SHP77 treated with DMSO at 0.1 percent for 48 hours (cell line): ENCODE measurements at places on chromosomes 6 and 20.
A peak's percentile ranks its signal among the peaks of the same experiment; 100 is the strongest.

GRCh38 chr6:148979014-148979901 lies 232.4 kb downstream of the UST start:
- DNase-seq, result no peak

DNA sequence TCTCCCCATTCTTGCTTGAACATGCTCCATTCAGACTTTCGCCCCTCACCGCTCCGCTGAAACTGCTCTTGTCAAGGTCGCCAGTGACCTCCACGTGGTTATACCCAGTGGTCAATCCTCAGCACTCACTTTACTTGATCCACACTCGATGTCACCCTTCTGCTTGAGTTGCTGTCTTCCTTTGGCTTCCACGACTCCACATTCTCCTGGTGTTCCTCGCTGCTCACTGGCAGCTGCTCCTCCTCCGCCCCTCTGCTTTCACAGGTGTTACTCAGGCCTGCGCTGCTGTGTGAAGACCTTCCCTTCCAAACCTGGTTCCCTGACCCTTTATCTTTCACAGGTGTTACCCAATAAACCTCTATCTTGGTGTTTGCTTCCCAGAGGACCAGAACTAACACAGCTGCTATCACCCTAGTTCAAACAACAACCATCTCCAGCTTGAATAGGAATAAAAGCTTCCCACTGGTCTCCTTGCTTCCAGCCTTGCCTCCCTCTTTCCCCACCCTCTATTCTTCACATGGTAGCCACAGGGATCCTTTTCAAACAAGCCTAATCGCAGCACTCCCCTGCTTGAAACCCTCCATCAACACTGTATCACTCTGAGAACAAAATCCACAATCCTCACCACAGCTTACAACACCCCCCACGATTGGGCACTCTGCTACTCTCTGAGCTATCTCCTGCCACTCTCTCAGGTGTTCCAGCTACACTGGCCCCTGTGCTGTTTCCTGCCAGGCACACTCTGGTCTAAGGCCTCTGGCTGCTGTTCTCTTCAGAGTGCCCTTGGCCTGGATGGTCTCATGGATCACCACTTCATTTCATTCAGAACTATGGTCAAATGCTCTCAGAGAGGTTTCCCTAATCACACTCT lies 10.7 kb downstream of the PPIL1 start:
- no peak for DNase-seq

DNA sequence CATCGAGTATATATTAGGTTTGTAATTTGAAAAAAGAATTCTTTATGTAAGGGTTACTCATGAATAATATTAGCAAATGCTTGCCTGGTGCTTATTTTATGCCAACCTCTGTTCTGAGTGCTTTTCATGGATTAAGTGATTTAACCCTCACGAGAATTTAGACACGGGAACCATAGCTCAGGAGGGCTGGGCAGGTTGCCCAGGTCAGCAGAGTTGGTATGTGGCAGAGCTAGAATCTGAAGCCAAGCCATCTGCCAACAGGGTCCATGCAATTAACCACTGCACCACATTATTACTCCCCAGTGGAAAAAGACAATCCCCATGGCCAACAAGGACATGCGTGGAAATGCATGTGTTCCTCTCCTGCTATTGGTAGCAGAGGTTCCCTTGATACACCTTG lies 345.6 kb downstream of the CDC5L start:
- no peak for DNase-seq

GRCh38 chr6:138205437-138206094 lies 12.7 kb downstream of the PBOV1 start:
- no peak for DNase-seq

GRCh38 chr6:41917528-41917927 lies 3.4 kb downstream of the MED20 start:
- DNase-seq, result no peak

DNA sequence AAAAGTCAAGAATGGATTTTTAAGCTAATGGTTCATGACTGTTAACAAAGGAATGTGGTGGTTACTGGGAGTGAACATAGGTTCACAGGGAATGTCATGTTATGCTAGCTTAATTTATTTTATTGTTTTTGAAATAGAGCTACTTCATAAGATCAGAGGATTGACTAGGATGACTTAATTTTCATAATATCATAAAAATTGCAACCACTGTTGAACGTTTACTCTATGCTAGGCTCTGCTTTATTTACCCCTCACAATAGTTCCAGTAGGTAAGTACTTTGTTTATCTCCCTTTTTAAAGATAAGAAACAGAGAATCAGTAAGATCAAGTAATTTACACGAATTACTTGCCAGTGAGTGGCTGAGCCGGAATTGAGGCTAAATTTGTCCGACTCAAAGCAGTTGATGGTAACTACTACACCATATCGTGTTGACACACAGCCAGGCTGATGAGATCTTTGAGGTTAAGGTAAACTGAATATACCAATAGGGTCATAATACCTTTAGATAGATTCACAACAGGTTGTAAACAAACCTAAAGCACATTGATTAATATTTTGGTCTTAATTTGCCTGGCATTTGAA lies 194.6 kb upstream of the CITED2 start:
- DNase-seq, result no peak

- peak; percentile 85 for DNase-seq
These were observed 206.5 kb downstream of the TPBG start for GRCh38 chr6:82570083-82570482.

GRCh38 chr6:82040405-82041221 lies 206.9 kb downstream of the IBTK start:
- no peak for DNase-seq

DNA sequence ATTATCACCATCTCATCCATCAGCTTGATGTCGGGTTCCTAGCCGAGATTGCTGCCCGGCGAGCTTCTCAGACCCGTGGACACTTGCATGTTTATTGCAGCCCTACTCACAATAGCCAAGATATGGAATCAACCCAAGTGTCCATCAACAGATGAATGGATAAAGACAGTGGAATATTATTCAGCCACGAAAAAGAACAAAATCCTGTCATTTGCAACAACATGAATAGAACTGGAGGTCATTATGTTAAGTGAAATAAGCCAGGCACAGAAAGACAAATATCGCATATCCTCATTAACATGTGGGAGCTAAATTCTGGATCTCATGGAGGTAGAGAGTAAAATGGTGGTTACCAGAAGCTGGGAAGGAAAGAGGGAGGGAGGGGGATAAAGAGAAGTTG lies 49.1 kb upstream of the SLC2A12 start:
- DNase-seq, result no peak

- DNase-seq, result no peak
These were observed 74.4 kb downstream of the MKKS start for GRCh38 chr20:10359621-10360040.

GRCh38 chr6:53311586-53311935 lies 37.2 kb downstream of the ELOVL5 start:
- no peak for DNase-seq

DNA sequence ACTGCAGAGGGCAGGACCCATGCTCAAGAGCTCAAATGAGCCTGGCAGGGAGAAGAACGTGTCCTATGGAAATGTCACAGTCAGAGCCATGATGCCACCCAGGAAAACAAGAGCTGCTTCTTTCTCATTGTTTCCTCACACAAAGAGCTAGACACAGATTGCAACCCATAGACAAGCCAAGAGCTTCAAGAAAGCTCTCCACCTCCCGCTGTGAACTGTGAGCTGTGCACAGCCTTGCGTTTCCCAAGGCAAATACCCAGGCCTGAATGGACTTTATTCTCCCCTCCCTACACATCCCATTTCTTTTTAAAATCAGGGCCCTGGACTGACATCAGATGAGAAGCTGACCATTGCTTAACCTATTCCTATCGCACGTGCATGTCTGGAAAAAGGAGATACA lies 388.8 kb downstream of the RNGTT start:
- no peak for DNase-seq

GRCh38 chr20:3123542-3123941 lies 36.1 kb downstream of the FASTKD5 start:
- DNase-seq, result no peak

DNA sequence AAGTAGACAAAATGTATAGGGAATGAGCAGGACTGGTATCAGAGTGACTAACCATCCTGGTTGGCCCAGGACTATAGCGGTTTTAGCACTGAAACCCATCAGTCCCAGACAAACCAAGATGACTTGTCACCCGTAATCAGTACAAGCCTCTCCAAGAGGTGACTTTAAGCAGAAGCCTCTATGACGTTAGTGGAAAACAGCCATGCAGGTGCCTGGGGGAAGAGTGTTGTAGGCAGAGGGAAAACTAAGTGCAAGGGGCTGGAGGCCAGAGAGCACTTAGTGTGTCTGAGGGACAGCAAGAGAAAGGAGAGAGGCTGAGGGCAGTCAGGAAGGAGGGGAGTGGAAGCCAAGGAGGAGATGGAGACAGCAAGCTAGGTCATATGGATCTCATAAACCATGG lies 2.1 kb downstream of the SGK2 start:
- no peak for DNase-seq

DNA sequence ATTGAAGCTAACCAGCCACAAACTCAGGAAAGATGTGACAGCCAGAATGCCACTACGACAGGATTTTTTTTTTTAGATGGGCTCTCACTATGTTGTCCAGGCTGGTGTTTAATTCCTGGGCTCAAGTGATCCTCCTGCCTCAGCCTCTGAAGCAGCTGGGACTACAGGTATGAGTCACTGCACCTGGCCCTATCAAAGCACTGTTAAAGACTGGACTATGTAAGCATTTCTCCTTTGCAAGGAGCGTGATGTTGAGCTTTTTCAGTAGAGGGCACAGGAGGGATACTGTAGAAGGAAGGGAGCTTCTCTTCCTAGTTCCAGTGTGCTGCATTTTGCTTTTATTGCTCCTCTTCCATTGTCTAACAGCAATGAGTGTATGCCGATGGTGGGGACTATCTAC lies 35.8 kb downstream of the ZBTB9 start:
- peak; percentile 12 for DNase-seq

DNA sequence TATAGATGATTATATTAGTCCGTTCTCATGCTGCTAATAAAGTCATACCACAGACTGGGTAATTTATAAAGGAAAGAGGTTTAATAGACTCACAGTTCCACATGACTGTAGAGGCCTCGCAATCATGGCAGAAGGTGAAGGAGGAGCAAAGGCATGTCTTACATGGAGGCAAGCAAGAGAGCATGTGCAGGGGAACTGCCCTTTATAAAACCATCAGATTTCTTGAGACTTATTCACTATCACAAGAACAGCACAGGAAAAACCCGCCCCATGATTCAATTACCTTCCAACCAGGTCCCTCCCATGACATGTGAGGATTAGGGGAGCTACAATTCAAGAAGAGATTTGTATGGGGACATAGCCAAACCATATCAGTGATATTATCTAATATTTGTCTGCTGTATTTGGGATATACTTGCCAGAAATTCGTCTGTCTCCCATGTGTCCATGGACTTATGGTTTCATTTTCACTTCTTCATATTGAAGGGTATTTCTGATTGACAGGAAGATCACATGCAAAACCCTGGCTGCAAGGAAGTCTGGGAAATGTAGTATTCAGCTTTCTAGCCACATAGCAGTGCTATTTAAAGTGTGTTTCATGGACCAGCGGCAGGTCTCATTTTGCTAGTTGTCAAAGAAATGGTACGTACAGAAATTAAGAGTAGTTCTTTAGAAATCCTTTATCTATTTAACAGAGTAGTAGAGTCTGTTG lies 50.5 kb upstream of the PAK5 start:
- no peak for DNase-seq

DNA sequence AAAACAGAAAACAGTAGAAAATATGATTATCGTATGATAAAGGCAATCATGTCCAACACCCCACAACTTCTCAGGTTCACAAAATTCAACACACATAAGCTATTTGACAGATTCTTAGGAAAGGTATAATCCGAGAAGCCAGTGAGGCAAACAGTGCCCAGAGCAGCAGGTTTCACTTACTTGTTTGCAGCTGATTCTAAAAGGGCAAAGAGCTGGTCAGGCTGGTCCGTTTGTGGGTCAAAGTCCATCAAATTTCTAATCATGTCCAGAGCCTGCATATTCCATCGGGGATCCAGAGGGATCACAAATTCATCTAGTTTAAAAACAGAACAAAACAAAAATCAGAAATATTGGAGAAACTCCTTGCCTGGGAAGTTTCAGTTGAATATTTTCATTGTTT lies 69.8 kb upstream of the LYRM2 start:
- DNase-seq, result no peak

DNA sequence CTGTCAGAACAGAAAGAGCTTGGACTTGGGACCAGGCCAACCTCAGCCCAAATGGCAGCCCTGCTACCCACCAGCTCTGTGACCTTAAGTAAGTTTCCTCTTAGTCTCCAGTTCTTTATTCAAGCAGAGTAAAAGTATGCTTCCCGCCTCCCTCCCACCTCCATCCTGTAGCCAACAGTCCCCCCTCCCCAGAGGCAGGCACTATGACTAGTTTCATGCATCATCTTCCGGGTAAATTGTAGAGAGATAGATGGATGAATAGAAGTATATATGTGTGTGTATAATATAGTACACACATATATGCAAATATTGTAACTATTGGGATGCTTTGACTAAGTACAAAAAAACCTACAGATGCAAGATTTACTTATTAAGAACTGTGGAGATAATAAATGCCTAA lies 39.5 kb upstream of the B4GALT5 start:
- DNase-seq, result no peak

DNA sequence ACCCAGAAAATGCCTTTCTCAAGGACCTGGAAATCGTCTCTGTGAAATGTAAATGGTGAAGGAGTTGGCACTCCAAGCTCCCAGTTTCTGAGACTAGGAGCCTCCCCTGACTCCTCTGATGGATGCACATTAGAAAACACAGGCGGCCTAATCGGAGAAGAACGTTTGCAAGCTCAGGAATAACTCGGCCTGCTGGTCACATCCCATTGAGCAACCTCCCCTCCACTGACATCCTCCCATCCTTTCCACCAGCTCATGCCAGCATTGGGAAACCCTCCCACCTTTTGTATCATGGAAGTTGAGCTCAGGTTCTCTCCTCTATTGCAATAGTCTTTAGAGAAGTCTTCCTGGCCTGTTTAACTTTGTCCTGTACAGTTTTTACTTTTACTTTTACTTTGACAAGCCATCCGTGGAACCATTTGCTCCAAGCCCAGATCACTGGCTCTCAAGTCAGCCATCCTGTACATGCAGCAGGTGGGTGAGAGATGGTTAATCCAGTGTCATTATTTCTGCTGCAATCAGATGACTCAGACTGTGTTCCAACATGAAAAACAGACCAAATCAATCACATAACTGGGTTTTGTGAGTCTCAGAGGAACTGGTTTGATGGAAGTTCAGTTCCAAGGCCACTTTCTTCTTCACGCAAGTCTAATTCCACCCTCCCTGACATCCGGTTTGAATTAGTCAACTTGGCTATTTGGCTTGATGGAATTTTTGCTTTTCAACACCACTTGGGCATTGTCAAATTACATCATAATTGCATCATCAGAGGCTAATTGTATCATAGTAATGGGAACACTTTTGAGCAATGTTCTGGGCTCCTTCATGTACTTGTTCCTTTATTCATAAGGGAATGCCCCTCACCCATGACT lies 619.4 kb upstream of the CDH4 start:
- no peak for DNase-seq

DNA sequence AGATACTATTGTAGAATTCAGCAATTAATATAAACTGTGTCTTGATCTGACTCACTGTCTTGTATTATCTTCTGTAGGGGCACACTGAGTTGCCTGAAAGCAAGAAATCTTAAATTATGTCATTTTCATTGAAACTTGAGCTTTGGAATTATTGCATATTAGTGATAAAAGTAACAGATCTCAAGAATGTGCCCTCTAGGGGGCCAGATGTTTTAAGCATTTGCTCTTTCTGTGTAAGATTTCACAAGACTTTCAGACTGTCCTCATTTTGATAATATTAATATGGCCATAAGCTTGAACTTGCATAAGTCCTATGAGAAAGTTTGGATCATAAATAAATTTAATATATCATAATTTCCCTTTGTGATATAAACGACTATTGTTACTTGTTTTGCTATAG lies 55.5 kb upstream of the MYO6 start:
- DNase-seq, result no peak
